ENCODE measurements at places on chromosomes 5 and 9.

DNA sequence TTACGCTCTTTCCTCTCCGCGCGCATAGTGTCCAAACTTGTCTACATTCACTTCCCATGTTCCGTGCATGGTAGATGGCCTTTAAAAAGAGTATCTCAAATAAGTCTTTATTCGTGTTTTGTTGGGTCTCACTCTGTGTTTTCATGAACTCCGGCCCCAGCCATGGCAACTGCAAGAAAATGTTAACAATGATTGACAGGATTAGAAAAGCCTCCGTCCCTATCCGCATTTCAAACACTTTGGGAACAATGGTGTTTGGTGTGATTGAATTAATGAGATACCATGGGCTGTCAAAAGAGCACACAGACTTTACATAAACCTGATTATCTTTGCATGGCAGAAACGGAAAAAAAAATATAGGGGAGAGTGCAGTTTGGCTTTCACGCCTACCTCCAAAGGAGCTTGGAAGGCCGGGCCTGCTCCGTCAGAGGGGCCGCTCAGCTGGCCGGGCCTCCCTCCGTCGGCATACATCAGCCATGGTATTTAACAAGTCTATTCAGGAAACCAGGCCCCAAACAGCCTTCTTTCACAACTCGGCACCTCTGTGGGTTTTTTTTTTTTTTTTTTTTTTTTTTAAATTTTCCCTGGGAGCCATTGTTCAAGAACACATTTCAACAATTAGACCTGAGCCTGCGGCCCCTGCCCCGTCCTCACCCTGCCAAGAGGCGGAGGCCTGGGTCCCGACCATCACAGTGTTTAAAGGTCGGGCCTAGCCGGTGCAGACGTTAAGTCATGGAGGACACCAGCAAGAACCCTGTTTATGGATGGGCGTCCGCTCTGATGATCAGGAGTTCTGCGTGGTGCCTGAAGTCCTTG is 323.8 kb upstream of the IRX4 start:
- DNase-seq, result no peak

DNA sequence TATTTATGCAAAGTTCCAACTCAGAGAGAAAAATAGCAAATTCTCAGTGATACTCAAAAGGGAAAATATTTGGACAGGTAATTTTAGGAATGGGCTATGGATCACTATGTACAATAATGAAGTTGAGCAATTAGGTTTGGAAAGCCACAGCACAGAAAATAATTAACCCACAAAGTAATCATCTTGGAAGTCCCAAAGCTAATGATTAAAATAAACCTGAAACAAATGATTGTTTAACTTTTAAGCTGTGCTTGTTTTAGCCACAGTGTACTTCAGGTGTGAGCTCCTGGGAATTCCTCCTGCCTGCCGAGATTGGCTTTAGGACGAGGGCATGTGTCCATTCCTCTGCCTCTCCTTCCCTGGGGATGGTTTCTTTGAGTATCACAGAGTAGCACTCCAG is 403.9 kb downstream of the ZSWIM6 start:
- DNase-seq, result no peak

- DNase-seq, result no peak
Observed at GRCh38 chr9:93594041-93594756, 17.8 kb downstream of the PHF2 start.

DNA sequence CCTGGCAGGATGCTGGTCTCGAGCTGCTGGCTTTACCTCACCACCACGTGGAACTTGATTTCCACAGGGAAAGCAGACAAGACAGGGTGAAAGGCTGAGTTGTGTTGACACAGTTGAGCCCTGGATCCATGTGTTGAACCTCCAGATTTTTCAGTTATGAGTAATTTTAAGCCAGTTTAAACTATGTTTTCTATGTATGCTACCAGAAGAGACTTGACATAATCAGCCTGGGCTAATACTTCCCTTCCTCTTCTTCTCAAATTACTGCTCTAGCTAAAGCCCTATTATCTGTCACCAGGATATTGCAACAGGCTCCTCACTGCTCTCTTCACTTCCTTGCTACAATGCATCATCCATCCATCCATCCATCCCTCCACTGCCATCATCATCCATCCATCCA is 12.0 kb upstream of the PHYKPL start:
- no peak for DNase-seq

- DNase-seq, result no peak
Observed at GRCh38 chr5:72163349-72163983, 56.2 kb downstream of the MAP1B start.

DNA sequence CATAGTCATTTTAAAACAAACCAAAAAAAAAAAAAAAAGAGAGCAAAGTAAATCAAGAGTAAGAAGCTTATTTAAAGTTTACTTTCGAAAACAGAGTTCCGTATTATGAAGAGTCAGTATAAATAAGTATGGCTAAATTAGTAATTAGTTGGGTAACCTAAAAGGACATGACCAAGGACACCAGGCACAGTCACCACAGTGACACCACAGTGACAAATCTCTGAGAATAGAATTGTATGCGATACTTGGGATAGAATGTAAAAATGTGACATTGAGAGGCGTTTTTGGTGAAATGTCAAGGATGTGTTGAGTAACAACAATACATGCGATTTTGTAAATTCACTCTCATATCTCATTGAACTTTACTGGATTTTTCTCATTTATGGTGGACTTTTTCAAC is 150.9 kb upstream of the SPEF2 start:
- DNase-seq, result no peak

GRCh38 chr9:136697146-136697820 is 10.0 kb upstream of the AGPAT2 start:
- no peak for DNase-seq

DNA sequence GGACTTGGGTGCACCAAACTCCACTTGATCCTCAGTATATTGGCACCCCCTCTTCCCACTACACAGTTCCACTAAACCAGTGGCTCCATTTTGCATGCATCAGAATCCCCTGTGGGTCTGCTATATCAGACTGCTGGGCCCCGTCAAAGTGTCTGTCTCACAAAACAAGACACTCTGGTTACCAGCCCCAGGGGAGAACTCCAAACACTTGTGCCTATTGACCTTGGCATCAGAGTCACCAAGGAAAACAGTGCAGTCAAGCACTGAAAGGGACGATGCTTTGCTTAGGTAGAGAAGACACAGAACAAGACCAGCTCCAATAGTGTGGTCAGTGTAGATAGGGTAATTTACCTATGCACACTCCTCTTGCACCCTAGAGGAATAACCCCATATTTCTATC is 205.8 kb upstream of the RAI14 start:
- DNase-seq, result no peak

- no peak for DNase-seq
Observed at GRCh38 chr9:123305879-123306278, 37.5 kb upstream of the STRBP start.

GRCh38 chr5:72355706-72356299 is 35.6 kb downstream of the PTCD2 start:
- DNase-seq, result no peak

- no peak for DNase-seq
Observed at GRCh38 chr5:90557871-90558270, 726 bp upstream of the ADGRV1 start.

GRCh38 chr5:10451137-10451824 is 9.6 kb downstream of the ROPN1L start:
- no peak for DNase-seq

- DNase-seq, result no peak
Observed at GRCh38 chr5:16933337-16933736, 2.8 kb downstream of the MYO10 start.

GRCh38 chr9:130980526-130980925 is 28.4 kb upstream of the LAMC3 start:
- DNase-seq, result no peak

- no peak for DNase-seq
Observed at GRCh38 chr9:105114318-105114717, 130.1 kb upstream of the SLC44A1 start.

GRCh38 chr5:102998224-102998623 is 121.7 kb downstream of the GIN1 start:
- no peak for DNase-seq
